Cerebellum (tissue), 4 donors: ENCODE measurements at places on chromosomes 16 and 17.

- no peak for DNase-seq
Measured at GRCh38 chr16:8493972-8494371, 96.3 kb downstream of the TMEM114 start.

GRCh38 chr17:15469260-15469659, 1.8 kb upstream of the CDRT4 start:
- no peak for DNase-seq

GRCh38 chr17:76598004-76598439, 12.4 kb upstream of the ST6GALNAC2 start:
- DNase-seq: no peak

- DNase-seq: no peak
Measured at GRCh38 chr16:58098207-58099096, 30.7 kb downstream of the CFAP20 start.

- DNase-seq: no peak
Measured at GRCh38 chr16:12557786-12558185, 245.9 kb downstream of the CPPED1 start.

DNA sequence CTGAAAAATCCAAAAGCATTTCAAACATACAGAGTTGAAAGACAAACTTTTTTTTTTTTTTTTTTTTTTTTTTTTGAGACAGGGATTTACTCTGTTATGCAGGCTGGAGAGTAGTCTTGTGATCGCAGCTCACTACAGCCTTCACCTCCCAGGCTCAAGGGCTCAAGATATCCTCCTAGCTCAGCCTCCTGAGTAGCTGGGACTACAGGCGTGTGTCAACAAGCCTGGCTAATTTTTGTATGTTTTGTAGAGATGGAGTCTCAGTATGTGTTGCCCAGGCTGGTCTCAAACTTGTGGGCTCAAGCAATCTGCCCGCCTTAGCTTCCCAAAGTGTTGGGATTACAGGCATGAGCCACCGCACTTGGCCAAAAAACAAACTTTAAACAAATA, 64.2 kb upstream of the KIFC3 start:
- no peak for DNase-seq

DNA sequence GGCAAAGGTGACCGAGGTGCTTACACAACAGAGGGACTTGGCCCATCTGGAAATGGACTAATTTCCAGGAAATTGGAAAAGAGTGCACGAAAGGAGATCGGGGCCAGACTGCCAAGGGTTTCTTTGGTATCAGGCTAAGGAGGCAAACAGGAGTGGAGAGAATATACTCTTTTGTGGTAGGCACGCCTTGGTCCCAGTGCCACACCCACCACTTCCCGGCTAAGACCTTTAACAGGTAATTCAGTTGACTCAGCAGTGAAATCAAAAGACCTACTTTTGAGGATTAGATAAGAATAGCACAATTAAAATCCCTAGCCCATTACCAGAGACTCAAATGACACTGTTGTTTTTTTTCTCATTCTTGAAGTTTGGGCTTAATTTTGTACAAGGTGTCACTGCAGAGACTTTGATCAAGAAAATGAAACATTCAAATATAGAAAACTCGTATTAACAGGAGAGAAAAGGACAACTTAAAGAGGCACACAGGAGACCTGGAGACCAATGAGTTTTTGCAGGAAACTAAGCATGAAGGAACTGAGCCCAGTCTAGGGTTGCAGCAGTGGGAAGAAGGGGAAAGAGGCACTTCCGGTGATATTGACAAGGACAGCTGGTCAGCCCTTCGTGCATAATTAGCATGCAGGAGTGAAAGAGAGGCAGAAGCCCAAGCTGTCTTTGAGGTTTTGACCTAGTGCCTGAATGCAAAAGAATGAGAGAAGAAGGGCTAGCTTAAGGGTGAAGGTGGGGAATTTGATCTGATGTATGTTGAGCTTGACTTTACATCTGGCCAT, 265.5 kb upstream of the CCL2 start:
- DNase-seq: no peak

DNA sequence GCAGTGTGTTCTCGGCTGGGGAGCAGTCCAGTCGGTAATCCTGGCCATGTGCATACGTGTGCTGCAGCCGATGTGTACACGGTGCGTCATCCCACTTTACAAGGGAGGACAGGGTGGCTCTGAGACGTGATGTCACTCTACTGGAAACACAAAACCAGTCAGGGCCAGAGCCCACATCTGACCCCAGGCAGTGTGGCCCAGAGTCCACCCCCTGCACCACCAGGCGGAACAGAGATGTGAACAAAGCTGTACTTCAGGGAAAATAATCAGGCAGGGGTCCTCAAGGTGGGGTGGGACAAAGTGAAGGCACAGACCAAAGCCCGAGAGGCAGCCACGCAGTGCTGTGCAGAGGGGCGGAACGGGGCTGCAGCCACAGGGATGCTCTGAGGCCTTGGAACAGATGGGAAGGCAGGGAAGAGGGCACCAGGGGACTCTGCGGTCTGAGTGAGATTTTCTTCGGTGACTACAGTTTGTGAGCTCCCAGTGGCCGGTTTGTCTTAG, 181.5 kb downstream of the ZNF423 start:
- no peak for DNase-seq

DNA sequence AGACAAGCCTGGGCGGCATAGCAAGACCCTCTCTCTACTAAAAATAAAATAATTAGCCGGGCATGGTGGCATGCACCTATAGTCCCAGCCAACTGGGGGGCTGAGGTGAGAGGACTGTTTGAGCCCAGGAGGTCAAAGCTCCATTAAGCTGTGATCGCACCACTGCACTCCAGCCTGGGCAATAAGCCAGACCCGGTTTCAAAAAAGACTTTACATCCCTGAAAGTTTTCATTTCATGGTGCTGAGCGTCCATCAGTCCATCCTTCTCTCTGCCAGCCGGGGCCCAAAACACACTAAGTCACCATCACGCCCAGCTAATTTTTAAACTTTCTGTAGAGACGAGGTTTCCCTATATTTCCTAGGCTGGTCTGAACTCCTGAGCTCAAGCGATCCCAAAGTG, 10.6 kb downstream of the RAB40B start:
- DNase-seq: no peak

DNA sequence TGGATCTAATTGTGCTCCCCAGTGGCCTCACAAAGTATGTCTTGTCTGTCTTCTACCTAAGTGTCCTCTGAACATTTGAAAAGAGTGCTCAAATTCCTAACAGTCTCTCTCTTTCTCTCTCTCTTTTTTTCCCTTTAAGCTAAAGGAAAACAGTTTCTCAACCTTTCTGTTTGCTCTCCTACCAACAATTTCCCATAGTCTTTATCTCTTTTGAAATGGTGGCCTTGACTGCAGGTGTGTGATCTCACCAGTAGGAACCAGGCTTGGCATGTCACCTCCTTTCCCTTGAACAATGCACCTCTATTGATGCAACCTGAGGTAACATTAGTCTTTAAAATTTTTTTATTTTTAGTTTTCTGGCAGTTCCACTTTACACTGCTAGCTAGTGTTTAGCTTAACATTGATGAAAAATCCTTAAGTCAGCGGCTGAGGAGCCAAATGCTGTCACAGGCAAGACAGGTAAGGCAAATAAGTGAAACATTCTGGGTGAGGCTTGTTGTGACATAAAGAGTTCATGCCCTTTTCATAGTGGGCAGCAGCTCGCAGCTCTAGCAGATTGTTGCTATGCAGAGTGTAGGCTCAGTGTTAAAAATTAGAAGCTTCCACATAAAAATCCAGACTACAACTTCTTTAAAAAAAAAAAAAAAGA, 273.4 kb downstream of the HAPSTR1 start:
- DNase-seq: no peak

DNA sequence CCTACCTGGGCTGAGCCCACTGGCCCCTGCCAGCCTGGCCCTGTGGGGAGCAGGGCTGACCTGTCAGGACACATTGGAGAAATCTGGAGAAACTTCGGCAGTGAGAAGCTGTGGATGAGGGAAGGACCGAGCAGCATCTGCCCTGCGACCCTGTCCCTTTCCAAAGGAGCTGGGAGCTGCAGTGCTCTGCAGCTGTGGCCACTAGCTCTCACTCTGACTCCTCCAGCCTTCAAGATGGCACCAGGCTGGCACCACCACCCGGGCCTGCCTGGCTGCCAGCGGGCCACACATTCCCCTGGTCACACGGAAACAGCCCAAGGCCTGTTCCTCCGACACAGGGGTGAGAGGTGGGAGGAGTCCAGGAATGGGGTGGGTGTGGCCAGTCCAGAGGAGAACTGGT, 30.1 kb downstream of the CD300LG start:
- no peak for DNase-seq

- peak; percentile 63 for DNase-seq
Measured at GRCh38 chr17:43673516-43674323, 12.0 kb upstream of the MEOX1 start.

DNA sequence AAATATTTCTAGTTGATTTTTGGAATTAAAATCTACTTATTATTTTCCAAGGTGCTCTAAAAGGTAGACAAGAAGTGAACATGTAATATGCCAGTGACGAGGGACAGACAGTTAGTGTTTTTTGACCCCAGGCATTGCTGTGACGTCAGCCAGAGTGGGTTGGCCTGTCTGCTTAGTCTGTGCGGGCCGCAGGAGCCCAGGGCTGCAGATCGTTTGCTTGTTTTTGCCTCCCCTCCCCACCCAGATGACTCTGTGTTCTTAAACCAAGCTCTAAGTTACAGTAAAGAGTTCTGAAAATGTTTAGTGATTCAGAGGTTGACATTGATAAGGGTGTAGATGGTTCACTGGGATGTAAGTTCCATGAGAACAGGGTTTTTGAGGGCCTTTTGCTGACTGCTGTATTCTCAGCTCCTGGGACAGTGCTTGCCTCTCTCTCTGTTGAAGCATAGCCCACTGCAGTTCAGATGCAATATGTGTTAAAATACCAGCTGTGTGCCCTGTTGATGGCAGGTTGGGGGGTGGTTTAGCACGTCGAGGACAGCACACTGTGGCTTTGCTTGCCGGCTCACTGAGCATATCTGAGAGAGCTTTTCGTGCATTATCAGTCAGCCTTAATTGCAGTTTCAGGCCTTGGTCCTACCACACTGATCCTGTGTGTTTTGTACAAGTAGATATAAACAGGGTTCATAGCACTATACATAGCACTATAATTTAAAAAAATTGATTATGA, 64.8 kb downstream of the SEC14L1 start:
- no peak for DNase-seq

DNA sequence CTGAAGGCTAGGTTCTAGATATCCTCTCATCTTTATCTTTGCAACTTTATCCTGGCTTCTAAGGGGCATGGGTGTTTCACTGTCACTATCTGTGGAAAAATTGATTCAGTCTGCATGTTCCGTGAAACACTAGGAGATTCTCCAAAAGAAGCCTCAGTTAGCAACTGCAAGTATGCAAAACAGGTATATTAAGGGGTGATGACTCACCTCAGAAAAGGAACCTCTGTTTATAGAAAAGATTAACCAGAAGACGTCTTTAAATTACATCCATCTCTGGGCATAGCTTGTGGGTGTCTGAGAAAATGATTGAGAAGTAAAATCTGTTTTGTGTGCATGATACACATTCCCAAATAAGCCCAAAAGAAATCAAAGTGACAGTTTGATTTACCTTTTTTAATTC, 353.8 kb upstream of the HSBP1 start:
- DNase-seq: no peak

GRCh38 chr16:52932321-52932720, 120.4 kb downstream of the CHD9NB start:
- no peak for DNase-seq

DNA sequence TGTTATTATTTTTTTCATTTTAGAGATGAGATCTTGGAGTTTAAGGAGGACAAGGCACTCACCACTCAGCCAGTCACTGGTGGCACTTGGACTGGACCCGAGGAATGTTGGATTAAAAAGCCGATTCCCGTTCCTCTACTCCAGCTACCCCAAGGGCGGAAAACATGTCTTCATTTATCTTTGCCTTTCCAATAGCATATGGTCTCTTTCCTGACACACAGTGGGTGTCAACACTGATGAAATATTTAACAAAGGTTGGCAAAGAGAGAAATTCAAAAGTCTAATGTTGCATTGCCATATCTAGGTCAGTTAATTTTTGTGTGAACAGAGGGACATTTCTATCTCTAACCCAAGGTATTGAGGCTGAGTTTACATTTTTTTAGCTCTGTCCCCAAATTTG, 459.7 kb downstream of the RBFOX1 start:
- peak; percentile 80 for DNase-seq

- no peak for DNase-seq
Measured at GRCh38 chr16:20866801-20867200, 33.4 kb downstream of the DCUN1D3 start.

- DNase-seq: no peak
Measured at GRCh38 chr17:63438092-63439051, 7.7 kb downstream of the CYB561 start.

GRCh38 chr17:64773836-64774761, 112.0 kb upstream of the SMURF2 start:
- no peak for DNase-seq

DNA sequence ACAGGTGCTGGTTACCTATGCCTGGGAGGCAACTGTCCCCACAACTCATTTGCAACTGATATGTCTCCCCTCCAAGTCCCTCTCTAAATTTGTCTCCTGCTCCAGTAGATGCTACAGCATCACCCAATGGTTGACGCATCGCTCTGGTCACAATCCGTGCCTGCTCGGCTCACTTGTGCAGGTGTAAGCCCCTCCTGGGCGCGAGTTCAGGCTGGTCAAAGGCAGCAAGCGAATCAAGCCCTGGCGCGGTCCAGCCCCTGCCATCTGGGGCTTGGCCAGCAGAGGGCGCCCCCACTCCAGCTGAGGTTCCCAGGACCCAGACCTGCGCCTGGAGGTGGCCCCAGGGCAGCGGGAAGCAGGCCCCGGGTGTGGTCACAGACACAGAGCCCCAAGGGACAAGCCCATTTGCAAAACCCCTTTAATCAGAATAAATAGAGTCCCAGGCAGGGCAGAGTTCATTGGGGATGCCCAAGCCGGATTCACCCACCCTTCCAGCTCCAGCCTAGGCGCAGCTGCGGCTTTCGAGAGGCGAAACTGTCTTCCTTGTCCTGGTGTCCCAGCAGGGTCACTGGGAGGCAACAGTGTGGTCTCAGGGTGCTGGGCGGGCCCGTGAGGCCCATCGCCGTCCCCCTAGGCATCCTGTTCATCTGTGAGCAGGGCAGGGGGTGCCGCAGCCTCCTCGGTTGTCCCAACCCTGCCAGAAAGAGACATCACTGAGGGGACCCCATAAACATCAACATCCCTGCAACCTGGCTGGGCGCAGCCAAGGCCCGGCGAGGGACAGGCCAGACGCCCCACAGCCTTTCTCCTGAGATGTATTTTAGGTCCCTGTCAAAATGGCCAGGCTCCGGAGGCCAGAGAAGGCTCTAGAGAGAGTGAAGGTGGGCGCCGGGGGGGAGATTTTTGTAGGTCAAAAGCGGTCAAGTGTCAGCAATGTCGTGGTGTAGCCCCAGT, 15.8 kb downstream of the TMC6 start:
- peak; percentile 83 for DNase-seq

DNA sequence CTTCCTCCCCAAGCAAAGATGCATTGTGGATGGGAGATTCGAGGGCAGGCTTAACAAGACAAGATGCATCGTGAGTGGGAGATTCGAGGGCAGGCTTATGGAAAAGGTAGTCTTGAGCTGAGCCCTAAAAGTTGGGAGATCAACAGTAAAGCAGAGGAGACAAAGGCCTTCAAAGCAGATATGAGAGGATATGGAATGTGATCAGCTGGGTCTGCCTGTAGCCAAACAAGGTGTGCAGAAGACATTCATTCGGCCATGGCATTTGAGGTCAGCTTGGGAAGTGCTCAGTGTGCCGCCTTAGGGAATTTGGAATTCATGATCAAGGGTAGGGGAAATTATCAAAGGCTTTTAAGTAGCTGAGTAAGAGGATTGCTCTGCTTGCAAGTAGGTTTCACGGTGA, 39.5 kb downstream of the DNAH9 start:
- no peak for DNase-seq

GRCh38 chr16:11202260-11203091, 53.5 kb downstream of the SOCS1 start:
- no peak for DNase-seq

- DNase-seq: no peak
Measured at GRCh38 chr16:71492786-71493185, 3.7 kb upstream of the ZNF19 start.

GRCh38 chr17:32993977-32994376, 2.3 kb downstream of the SPACA3 start:
- DNase-seq: no peak
